ENCODE measurements at places on chromosomes 13 and 19.

DNA sequence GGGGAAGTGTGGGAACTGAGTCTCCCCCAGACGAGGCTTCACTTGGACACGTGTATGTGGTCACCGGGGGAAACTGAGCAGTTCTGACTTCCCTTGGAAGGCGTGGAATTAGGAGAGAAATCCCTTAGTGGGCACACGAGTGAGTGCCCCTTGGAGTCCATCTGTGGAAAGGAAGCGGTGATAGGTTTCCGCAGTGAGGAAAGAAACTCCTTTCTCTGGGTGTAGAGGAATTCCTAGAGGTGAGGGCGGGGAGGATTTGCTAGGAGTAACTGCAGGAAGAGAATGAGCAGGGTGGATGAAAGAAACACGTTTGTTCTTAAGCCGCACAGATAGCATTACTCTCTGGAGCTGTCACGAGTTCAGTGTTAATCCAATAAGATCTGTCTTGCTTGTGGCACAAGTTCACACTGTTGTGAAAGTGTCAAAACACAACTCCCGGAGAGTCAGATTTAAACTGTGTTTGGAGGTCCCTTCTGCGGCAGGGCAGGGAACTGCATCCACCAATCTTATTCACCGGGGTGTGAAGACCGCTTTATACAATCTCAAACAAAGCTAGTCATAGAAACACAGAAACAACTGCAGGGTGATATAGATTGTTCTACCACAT, 1.2 kb downstream of the KL start:
- no peak for DNase-seq

- DNase-seq, result no peak
These were observed 67.0 kb downstream of the USP12 start for GRCh38 chr13:27104606-27105005.

DNA sequence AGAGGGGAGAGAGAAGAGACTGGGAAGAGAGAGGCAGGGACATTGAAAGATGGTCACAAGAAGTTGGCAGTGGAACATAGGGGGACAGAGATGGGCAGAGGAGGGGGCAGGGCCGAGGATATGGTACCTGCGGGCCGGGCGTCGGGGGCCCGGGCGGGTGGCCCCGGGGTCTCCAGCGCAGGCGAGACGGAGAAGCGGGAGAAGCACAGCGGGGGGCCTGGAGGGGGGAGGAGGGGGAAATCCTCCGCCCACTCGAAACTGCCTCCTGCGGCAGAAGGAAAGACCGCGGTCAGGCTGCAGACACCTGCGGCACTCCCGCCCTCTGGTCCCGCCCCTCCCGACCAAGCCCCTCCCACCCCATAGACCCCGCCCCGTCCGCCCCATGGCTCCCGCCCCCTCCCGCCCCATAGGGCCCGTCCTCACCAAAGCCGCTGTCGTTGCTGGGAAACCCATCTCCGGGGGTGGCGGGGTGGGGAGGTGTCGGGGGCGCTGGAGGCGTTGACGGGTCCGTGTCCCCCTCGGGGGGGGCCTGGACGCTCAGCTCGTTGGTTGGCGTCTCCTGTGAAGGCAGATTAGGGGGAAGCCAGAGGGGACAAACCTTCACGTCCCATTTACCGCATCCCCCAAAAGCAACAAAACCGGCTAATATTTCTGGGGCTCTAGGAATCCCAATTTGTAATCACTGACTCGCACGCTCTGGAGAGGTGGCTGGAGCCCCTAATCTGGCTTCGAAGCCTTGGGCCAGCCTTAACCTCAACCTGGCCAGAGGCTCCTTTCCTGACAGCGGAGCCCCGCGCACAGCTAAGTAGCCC, 20.4 kb downstream of the LMTK3 start:
- DNase-seq, result no peak

DNA sequence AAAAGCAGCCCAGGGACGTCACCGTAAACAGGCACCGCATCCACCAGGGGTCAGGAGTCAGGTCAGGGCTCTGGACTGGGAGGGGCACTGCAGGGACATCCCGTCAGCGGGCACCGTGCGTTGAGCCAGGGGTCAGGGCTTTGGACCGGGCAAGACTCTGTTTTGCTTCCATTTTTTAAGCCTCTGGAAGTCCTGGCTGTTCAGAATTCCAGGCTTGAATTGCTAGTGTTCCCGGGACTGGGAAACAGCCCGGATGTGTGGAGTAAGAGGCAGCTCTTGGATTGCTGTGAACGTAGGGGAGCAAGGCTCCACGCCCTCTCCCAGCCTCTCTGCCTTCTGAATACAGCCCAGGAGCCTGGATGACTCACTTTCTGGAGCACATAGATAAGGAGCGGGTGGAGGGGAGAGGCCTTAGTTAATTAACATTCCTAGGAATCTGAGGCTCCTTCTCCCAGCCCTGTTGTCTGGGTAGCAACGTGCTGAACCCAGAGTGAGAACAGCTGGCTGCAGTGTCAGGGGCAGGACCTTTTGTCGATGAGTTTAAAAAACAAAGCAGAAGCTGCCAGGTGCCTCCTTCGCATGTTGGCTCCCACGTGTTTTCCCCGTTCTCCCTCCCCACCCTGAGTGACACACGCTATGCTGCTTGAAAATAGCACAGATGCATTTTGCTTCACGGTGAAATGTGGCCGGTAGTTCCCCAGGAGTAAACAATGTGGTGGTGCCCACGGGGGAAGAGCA, 21.9 kb downstream of the ATP11A start:
- DNase-seq, result no peak

DNA sequence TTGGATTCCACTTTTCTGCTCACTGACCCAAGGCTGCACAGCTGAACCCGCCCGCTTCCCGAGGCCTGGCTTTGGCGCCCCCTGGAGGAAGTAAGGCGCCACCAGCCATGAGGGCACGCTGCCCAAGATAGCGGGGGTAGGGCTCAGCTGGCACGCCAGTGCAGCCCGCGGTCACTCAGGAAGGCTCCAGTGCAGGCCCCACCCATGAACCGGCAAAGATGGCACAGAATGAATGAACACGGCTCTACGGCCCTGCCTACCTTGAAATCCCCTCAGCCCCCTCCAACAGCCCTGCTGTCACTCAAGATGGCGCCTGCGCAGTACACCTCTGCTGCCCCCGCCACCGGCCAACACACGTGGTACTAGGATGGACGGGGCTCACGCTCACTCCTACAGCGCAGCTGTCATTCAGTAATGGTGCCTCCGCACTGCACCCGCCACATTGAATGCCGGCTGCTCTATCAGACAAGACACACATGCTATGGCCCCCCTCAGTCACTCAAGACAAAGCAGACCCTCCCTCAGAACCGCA, 3.0 kb downstream of the PEG3 start:
- DNase-seq, result no peak

GRCh38 chr13:86765462-86765861, 905.7 kb upstream of the SLITRK5 start:
- no peak for DNase-seq

- no peak for DNase-seq
These were observed 41.2 kb downstream of the OLFM4 start for GRCh38 chr13:53069800-53070199.

- no peak for DNase-seq
These were observed 15.1 kb downstream of the GARRE1 start for GRCh38 chr19:34269489-34269888.

DNA sequence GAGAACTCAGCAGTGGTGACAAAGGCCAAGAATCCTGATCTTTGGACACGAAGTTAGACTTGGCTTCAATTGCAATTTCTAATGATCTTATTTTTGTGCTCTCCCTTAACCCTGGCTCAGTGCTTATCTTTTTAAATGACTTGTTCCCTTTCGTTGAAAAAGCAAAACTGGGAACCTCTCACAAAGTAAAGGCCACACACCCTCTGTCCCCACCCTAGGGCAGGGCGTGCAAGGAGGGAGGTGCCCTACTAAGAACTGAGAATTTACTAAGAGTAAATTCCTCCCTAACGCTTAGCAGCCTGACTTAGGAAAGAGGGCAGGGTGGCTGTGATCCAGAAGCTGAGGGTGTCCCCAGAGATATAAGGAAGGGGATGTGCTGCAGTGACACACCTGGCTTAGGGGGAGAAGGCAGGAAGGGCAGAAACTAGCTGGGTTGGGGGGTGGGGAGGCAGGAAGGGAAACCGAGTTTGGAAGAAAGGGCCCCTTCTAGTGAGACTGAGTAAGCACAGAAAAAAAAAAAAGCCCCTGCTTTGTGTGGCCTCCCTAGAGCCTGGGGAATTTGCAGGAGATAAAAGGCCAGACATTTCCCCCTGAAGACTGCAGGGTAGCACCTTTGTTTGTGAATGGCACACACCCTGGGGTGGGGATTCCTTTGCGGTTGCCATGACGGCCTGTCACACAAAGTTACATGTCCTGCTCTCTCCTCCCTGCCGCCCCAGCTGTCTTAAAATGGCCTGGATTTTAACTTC, 435.1 kb downstream of the EFNB2 start:
- DNase-seq, result no peak

DNA sequence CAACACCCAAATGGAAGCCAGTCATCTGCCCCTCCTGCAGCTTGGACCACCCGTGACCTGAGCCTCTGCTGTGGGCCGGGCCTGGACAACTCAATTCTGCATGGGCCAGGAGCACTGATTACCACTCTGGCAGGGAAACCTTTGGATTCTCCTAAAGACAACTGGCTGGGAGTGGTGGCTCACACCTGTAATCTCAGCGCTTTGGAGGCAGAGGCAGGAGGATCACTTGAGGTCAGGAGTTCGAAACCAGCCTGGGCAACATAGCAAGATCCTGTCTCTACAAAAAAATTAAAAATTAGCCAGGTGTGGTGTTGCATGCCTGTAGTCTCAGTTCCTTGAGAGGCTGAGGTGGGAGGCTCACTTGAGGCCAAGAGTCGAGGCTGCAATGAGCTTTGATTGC, 6.5 kb downstream of the EPS15L1 start:
- no peak for DNase-seq

- no peak for DNase-seq
These were observed 1.2 kb upstream of the TMEM59L start for GRCh38 chr19:18611327-18612050.

DNA sequence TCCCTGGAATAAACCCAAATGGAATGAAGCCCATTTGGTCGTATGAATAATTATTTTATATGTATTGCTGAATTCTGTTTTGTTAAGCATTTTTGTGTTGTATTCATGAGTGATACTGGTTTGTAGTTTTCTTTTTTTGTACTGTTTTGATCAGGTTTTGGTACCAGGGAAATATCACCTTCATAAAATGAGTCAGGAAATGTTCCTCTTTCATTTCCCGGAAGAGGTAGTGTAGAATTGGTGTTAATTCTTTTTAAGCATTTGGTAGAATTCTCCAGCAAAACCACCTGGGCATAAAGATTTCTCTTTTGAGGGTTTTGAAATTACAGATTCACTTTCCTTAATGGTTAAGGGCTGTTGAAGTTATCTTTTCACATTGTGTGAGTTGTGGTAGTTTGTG, 13.3 kb downstream of the SPATA13 start:
- DNase-seq, result no peak

DNA sequence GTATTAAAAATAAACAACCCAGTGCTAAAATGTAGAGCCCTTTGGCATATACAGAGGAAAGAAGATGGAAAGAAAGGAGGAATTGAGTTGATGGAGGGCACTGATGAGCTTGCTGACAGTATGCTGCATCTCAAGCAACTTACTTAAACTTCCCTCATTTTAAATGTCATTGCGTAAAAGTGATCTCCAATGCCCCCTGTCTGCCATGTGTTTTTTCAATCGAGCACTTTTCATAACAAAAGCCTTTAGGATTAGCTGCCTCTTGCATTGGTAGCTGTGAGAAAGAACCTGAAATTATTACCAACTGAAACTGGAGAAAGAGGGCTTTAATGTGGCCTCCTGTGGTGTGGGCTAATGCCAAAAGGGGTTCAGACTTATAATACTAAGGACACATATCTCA, 541.6 kb downstream of the SUCLA2 start:
- no peak for DNase-seq

DNA sequence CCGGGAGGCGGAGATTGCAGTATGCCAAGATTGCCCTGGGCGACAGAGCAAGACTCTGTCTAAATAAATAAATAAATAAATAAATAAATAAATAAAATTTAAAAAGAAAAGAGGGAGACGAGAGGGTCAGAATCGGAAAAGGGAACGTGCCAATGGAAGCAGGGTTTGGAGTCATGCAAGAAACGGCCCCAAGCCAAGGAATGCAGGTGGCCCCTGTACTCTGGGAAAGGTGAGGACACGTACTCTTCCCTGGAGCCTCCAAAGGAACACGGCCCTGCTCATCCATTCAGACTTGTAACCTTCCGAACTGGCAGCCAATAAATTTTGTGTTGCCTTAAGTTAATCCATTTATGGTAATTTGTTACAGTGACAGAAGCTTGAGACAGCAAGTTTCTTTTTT, 19.9 kb upstream of the PNMA8C start:
- DNase-seq, result no peak

- no peak for DNase-seq
These were observed 25.2 kb upstream of the SIAH3 start for GRCh38 chr13:45876781-45877180.

DNA sequence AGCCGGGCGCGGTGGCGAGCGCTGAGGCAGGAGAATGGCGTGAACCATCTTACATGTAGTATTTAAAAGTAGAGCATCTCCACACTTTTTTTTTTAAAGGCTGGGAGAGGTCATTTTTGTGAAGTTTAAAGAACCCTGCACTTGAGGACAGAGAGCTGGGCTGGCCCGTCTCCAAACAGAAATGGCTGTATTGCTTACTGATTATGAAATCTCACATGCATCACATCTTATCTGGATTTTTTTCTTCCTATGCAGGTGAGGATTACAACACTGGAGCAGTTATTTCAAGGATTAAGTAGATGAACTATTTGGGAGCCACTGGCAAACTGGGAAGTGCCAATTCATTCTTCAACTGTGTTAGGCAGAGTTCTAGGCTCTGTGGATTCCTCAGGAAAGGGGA, 59.5 kb downstream of the TEX26 start:
- no peak for DNase-seq

DNA sequence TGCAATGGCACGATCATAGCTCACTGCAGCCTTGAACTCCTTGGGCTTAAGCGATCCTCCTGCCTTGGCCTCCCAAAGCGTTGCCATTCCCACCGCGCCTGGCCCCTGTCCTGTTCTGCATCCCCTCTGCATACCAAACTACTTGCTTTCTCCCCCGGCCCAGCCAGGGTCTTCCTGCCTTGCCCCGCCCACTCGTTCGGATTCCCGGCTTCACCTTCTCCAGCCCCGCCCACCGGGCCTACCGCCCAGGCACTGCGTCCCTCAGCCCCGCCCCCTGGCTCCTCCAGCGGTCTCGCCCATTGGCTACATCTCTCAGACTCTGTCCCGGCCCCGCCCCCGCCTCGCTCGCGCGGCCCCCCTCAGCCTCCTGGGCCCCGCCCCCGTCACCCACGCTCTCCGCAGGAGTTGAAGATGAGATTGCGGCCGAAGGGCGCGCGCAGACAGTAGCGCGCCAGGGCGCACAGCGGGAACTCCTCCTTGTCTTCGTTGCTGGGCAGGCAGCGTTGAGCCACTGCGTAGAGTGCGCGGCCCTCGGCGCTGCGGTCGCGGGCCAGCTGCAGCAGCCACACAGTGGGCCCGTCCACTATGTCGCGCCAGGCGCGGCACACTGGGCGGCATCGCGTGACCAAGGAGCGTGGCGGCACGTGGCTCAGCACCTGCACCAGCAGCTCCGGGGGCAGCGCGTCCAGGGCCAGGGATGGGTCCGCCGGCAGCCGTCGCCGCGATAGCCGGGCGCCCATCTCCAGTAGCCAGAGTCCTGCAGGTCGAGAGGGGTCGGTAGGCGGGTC, 19.0 kb downstream of the MRPS12 start:
- DNase-seq, result no peak
